ENCODE measurements at places on chromosomes 12 and 14. TPM values are rescaled to one million over a fixed set of nuclear protein-coding genes. Genes with fewer than 3 reads are reported as not detected.
A peak's percentile ranks its signal among the peaks of the same experiment; 100 is the strongest.

DNA sequence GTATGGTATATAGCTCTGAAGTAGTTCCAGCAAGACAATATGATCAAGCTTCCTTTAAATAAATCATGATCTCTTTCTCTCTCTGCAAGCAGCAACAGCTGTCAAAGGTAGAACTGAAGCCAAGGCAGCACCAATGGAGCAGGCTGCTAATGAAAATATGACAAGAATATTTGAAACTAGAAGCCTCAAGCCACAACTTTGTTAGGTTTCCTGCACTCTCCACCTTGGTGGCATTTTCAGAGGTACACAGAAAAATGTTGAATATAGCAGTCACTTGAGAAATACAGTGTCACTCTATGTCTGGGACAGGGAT, 43.8 kb upstream of the PSMA6 start:
- no peak for DNase-seq
- H3K4me3 ChIP-seq: no peak overlapping the region
- no peaks in the 10 kb centered on the region for H3K36me3 ChIP-seq
- H3K27ac ChIP-seq: no peak overlapping the region
- H3K4me1 ChIP-seq: peaks cover 7% of the 10 kb centered on the region

- H3K27me3 ChIP-seq: no peaks in the 10 kb centered on the region
- peaks cover 14% of the 10 kb centered on the region for H3K4me1 ChIP-seq
- no peaks in the 10 kb centered on the region for H3K36me3 ChIP-seq
- no peak for DNase-seq
Observed at GRCh38 chr12:95164656-95165055, 52.6 kb downstream of the FGD6 start.

- H3K4me1 ChIP-seq: peaks cover 30% of the 10 kb centered on the region
- no peak overlapping the region for H3K4me3 ChIP-seq
- peak; percentile 87 for DNase-seq
Observed at GRCh38 chr12:119804011-119804641, 73.0 kb downstream of the CIT start.

DNA sequence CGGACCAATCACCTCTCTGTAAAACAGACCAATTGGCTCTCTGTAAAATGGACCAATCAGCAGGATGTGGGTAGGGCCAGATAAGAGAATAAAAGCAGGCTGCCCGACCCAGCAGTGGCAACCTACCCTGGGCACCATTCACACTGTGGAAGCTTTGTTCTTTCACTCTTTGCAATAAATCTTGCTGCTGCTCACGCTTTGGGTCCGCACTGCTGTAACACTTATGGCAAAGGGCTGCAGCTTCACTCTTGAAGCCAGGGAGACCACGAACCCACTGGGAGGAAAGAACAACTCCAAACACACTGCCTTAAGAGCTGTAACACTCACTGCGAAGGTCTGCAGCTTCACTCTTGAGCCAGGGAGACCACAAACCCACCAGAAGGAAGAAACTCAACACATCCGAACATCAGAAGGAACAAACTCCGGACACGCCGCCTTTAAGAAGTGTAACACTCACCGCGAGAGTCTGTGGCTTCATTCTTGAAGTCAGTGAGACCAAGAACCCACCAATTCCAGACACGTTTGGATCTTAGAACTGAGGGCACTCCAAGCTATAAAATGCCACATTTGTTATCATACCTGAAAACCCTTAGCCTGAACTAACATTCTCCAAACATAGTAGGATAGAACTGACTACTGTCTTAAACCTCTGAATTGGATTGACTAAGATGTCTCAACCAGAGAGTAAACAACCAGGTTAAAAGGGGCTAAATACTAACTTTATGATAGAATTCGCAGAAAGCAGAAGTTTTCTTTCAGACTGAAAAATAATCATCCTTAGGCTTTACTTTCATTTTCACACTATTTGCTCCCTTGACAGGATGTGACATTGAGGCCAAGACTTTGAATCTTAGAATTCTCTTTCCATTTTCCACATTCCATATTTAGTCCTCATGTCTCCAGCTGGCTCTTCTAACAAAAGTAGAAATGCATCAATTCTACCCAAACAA, 33.6 kb downstream of the CDKL1 start:
- H3K4me3 ChIP-seq: no peak overlapping the region
- H3K36me3 ChIP-seq: no peaks in the 10 kb centered on the region
- no peak for DNase-seq
- no peak overlapping the region for H3K27ac ChIP-seq

- DNase-seq: no peak
- no peak overlapping the region for H3K27ac ChIP-seq
- no peaks in the 10 kb centered on the region for H3K4me1 ChIP-seq
Observed at GRCh38 chr12:99695050-99695449, 47.5 kb downstream of the GARIN6 start.

DNA sequence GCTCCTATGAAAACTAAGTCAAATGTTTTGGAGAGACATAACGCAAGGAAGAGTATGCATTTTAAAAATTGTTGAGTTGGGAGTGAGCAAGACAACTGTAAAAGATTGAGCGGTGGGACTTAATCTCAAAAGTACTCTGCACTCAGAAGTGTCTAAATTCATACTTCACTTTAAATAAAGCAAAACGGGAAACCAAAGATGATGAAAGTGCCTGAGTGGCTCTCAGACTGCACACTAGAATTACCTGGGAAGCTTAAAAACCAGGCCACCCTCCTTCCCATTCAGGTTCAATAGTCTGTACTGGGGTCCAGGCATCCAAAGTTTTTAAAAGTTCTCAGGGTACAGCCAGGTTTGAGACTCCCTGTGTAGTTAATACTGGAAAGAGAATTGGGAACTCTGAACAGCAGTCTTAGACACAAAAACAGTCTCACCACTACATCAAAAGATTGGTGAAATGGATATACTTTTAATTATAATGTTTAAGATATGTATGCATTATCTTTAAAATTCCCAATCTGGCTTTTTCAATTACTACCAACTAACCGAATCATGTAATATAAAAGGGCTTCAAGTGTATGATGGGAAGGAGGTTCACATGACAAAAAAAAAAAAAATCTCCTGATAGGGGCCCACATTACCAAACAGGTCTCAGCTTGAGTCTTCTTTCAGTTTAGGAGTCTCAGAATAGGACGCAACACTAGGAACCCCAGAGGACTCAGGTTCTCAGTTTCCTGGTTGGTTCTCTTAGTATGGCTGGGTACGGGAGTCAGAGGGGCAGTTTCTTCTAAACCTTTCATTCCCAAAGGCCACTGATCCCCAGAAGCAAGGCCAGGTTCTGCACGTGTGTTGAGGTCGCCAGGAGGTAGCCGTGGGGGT, 1.0 kb downstream of the HOMEZ start:
- no peaks in the 10 kb centered on the region for H3K27me3 ChIP-seq
- no peaks in the 10 kb centered on the region for H3K36me3 ChIP-seq
- no peak overlapping the region for H3K27ac ChIP-seq
- H3K4me1 ChIP-seq: peaks cover 20% of the 10 kb centered on the region
- DNase-seq: no peak
- H3K4me3 ChIP-seq: peak overlapping the region; percentile 100

Gene MYF5
- total RNA-seq: not detected

Gene NFATC4
- 11.5 TPM for total RNA-seq

All from PC-3 (cell line).